ENCODE measurements at places on chromosomes 3 and 15.

GRCh38 chr3:177236704-177237103 is 39.4 kb upstream of the TBL1XR1 start:
- peak; percentile 29 for DNase-seq

GRCh38 chr15:98946301-98947255 is 61.0 kb downstream of the PGPEP1L start:
- peak; percentile 29 for DNase-seq

- no peak for DNase-seq
These were observed 204.3 kb upstream of the GBE1 start for GRCh38 chr3:81965696-81966095.

DNA sequence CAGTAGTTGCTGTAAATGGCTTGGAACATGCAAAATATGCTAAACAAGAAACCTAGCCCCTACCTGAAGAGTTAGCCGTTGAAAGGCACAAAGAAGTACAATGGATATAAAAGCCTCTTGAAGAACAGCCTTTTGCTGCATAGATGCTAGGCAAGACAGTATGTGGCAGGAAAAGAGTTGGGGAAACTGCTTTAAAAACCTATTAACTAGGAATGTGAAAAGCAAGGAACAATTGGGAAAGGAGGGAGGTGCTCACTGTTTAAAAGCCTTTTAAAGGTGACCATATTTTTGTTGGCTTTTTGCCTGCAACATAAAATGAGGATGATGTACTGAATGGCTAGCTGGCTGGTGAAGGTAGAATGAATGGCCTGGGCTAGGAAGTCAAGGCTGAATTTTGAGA is 24.5 kb upstream of the SOX2 start:
- no peak for DNase-seq

- no peak for DNase-seq
These were observed 74.6 kb downstream of the KLF13 start for GRCh38 chr15:31401282-31401681.

GRCh38 chr3:151327571-151328198 is 1.7 kb downstream of the P2RY13 start:
- DNase-seq: no peak

DNA sequence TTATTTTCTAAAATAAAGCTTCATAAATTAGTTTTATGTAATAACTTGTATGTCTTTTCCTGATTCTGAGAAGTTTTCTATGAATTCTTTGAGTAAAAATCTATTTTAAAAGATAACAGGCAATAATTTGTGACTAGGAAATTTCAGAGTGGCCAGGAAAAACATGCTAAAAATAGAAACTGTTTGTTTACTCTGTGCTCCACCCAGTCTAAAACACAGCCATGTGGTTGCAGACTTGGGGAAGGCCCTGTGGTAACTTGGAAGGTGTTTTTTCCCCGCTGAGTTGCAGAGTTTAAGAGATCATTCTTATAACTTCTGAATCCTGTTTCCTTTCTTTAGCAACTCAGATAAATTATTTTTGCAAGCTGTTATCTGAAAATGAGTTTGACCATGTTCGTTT is 21.9 kb downstream of the PLCL2 start:
- no peak for DNase-seq

- DNase-seq: no peak
These were observed 52.2 kb downstream of the BLM start for GRCh38 chr15:90769375-90769774.

GRCh38 chr3:32421991-32422859 is 30.6 kb downstream of the CMTM7 start:
- peak; percentile 59 for DNase-seq

DNA sequence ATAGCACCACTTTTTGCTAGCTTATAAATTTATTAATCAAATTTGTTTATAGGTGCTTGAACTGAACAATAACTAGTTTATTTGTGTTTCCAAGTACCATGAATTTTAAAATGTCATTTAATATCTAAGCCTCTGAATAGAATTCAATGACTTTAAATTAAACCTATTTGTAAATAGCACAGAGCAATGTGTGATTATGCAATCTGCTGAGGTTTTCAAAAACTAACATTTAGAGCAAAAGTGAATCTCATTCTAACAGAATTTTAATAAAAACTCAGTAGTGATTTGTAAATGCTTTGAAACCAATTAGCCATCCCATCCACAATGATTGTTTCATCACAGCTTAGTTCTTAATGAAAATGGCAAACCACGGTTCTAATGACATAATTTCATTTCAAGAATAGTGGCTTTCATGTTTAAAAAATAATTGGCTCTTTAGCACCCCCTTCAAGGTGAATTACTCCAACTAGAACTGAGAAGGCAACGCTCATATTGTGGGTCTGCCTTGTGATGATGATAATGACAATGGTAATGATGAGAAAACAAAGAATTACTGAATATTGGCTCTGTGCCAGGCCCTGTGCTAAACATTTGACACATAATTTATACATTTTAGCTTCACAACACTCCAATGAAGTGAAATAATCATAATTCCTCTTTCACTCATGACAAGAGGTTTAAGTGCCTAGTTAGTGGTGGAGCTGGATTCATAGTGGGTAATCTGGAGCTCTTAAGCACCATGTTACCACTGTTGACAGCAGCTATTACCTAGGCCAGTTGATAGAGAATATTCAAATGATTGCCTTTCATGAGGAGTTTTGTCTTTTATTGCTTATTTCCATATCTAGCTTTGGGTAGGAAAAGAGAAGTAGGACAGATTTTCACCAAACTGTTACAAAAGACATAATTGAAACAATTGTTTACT is 145.7 kb downstream of the RBMS3 start:
- no peak for DNase-seq

DNA sequence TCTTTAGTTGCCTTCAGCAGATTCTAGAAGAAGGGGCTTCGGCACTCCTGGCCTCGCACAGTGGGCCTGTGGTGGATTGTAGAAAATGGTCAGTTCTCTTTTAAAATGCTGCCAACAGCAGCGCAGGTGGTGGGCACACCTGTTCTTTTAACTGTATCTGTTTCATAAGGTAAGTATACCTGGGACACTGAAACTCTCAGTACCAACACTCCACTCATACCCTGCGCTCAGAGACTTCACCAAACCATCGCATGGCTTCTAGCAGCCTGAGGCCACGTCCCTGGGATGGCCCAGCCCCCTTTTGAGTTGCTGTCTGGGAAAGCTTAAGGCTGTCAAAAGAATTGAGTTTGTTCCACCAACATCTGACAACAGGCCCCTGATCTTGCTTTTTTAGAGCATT is 56.7 kb upstream of the MCF2L2 start:
- DNase-seq: no peak

GRCh38 chr3:117322866-117323265 is 613.3 kb downstream of the TUSC7 start:
- DNase-seq: no peak

DNA sequence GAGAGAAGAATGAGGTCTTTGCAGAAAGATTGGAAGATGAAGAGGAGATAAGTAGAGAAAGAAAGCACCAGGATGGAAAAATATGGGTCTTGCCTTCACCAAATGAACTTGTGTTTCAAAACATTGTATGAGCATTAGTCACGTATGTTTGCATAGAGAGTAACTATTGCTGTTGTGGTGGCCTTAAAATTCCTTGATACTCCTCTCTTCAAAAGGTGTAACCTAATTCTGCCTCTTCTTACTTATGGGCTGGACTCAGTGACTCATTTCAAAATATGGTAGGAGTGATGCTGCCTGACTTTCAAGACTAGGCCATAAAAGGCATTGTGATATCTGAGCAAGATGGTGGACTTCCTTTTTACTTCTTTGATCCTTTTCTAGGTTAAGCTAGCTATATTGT is 228.7 kb upstream of the ZNF385D start:
- DNase-seq: peak; percentile 7

DNA sequence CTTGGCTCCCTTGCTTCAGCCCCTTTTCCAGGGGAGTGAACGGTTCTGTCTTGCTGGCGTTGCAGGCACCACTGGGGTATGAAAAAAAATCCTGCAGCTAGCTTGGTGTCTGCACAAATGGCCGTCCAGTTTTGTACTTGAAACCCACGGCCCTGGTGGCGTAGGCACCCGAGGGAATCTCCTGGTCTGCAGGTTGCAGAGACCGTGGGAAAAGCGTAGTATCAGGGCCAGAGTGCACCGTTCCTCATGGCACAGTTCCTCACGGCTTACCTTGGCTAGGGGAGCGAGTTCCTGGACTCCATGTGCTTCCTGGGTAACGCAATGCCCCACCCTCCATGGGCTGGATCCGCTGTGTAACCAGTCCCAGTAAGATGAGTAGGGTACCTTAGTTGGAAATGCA is 214.9 kb downstream of the UBE2E2 start:
- DNase-seq: no peak

DNA sequence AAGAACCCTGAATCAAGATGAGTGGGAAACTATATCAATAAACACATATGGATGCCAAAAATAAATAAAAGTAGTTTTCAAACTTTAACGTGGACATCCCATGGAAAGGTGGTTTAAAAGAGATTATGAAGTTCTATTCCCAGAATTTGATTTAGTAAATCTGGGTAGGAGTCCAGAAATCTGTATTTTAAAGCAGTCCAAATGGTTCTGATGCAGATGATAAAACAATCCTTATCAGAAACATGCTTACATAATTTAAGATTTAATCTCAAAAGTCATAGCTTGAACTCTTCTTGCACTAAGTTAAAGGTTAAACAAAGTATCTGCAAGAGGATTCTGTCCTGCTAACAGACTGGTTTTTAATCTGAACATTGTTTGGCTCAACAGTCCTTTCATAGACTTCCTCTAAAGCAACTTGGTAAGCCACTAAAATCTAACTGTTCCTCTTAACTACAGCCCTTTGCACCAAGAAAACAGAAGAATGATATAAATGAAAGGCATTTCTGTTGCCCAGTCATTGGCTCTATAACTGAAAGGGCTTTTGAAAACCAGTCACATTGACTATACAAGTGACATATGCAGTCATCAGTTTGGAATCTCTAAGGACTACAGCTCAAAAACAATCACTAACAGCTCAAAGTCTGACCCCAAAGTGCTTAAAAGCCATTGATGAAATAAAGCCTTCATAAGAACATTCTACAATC is 23.4 kb upstream of the MAP4 start:
- DNase-seq: peak; percentile 66

GRCh38 chr3:347581-347980 is 151.0 kb downstream of the CHL1 start:
- no peak for DNase-seq

GRCh38 chr3:14680716-14681115 is 5.8 kb downstream of the C3orf20 start:
- peak; percentile 10 for DNase-seq

GRCh38 chr3:134666466-134666865 is 15.6 kb upstream of the KY start:
- DNase-seq: peak; percentile 70

DNA sequence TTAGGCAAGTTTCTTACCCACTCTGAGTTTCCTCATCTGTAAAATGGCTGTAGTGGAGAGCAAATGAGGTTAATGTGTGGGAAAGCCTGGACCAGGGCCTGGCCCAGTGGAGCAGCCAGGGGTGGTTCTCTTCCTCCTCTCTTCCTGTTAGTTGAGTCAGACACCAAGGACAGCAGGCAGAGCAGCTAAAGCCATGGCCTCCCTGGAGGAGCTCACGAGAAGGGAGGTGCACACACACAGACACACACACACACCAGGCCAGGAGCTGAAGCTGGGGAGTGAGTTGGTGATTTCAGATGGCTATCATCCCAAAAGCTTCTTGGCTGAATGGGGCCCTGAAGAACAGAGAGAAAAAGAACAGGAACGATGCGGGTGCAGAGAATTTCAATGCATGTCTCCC is 33.2 kb upstream of the TSPAN3 start:
- peak; percentile 57 for DNase-seq

- DNase-seq: no peak
These were observed 35.7 kb downstream of the EEFSEC start for GRCh38 chr3:128188956-128189355.
